ENCODE measurements at places on chromosomes 7 and 10.

DNA sequence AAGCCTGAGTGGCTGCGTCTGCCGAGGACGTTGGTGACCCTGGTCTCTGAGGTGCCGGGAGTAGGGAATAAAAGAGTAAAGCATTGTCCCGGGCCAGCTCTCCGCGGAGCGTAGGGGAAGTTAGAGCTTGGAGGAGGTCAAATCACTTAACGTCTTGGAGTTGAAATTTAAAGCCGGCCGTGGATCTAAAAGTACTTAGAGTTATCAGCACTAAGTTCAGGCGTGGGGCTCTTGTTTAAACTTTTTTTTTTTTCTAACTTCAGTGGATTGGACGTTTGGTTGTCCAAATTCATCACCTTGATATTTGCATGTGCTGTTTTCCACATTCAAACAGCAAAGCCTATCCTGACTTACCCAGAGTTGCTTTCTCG lies 700 bp downstream of the NIPSNAP2 start:
- DNase-seq, result no peak

DNA sequence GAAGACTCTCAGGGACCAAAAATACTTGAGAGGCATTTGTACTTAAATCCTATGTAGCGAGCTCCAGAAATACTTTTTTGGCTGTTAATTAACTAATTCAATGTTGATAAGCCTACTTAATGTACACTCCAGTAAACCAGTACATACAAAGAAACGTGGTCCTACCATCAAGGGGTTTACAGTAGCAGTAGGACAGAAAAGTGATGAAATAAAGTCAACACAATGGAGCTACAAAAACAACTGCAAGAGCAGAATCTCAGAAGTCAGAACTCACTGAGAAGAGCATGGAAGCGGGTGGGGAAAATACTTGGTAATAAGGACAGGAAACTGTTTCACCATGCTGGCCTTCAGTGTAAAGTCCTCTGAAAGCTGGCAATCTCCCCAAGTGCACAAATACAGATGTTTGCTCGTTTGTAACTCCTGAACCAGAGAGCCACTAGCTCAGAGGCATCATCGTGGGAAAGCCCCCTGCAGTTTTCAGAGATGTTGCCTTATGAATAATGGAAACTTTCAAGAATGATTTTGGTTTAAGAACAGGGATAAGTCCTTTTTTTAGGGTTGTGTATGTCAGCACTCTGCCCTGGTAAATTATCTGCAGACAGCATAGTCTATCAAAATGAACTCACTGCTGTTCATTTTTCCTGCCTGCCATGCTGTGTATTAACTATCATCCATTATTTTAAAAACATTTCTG lies 233.2 kb downstream of the SORCS1 start:
- DNase-seq, result no peak

DNA sequence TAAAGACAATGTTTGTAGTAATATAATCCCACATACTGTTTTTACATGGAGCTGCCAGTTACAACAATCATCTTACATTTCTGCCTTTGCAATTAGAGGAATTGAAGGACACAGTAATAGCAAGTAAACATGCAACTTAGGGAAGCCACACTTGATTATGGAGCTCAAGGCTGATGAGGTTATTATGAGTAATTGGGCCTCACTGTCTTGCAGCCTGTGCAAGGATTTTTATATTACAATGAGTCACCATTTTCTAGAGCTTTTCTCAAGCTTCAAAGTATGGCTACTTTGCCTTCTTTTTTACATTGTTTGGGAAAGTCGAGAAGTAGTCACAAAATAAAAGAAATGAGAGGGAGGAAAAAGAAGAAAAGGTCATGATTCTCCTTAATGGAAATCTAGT lies 226.4 kb downstream of the KIAA1217 start:
- no peak for DNase-seq

DNA sequence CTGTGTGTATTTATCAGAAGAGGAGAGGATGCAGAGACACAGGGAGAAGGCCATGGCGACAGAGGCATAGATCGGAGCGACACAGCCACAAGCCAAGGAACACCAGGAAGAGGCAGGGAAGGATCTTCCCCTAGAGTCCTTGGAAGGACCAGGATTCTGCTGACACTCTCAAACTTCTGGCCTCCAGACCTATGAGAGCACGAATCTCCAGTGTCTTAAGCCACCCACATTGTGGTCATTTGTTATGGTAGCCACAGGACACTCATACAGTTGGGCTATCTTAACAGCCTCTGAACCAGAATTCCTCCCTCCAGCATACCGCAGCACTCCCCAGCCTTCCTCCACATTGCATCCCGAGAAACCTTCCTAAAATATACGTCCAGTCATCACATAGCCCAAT lies 367.0 kb upstream of the MGMT start:
- no peak for DNase-seq

Data from AG04449 (cell line).